ENCODE measurements at places on chromosomes 4 and X.

DNA sequence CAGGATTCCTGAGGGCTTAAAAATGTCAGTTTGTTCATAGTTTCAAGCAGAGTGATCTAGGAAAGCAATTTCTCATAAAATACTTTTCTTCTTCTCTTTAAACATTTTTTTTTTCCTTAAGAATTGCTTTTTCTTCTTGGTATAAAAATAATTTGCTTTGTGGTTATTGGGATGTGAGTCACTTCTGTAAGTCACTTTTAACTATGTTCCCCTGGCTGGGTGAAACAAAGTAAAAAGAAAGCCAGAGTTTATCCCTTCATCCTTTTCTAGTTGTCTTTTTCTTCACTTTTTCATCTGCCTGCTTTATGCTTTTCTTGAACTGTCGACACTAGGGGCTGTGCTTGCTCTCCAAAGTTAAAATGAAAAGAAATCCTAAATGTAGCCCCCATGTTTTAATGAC, 33.5 kb downstream of the ARSJ start:
- DNase-seq = no peak

GRCh38 chr4:25065932-25066590, 35.3 kb upstream of the LGI2 start:
- DNase-seq = no peak

GRCh38 chr4:101014417-101014816, 332.9 kb downstream of the PPP3CA start:
- DNase-seq = no peak

DNA sequence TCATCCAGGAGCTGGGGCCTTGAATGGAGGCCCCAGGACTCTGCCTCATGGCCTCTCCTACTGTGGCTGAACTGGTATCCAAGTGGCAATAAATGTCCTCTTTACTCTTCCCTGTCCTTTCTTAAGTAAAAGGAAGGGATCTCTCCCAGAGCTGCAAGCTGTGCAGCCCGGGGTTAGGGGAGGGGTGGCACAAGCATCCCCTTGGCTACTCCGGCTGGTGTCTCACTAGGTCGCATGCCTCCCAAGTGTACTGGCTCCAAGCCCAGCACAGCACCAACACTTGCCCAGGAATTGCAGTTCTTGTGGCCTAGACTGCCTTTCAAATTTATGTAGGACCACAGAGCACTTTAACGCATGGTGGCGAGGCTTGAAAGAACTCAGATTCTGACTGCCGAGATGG, 44.7 kb upstream of the MED14 start:
- no peak for DNase-seq

GRCh38 chr4:182835006-182835740, 82.0 kb downstream of the DCTD start:
- no peak for DNase-seq

- no peak for DNase-seq
Observed at GRCh38 chr4:19614171-19614570, 637.5 kb upstream of the SLIT2 start.

- no peak for DNase-seq
Observed at GRCh38 chr4:94934864-94935263, 177.1 kb downstream of the BMPR1B start.

DNA sequence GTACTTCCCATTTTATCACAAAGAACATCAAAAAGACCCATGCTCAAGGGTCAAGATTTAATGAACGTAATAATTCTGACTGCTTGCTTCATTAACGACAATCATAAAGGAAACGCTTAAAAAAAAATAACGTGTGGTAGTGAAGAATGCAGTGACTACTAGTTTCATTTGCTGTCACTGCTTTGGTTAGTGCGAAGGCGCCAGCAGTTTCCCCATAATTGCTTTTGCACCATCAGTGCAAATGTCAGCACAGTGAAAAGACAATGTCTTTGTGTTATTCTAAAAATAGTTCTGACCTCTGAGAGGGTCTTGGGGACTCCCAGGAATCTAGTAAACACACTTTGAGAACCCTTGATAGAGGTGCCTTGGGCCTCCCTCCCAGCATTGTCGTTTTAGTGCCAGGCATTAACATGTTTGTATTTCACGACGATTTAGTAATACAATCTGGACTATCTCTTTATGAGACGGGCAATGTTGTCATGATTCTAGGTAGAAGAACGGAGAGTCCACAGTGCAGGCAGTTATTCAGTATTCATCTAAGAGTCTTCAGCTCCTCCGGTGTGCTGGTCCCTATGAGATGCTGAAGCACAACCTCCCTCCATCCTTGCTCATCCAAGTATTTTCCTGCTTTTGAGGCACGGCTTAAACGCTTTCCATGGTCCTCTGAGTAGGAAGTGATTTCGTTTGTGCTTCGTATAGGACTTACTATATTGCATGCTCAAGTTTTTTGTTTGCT, 71.0 kb downstream of the AFF1 start:
- peak; percentile 29 for DNase-seq

DNA sequence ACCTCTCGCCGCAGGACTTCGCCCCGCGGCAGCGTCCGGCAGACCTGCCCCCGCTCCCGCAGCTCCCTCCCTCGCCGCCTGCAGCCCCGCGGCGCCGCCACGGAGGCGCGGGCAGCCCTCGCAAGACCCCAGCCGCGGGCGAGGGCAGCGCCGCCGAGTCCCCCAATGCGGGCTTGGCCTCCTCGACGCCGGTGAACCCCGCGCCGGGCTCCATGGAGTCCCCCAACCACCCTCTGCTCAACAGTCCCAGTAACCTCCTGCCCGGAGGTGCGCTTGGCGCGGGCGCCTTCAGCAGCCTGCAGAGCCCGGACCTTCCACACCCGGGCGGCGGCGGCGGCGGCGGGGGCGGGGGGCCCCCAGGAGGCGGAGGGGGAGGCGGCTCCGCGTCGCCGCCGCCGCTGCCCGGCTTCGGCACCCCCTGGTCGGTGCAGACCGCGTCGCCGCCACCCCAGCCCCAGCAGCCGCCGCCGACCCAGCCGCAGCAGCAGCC, 1.2 kb downstream of the CPEB2 start:
- peak; percentile 38 for DNase-seq

- no peak for DNase-seq
Observed at GRCh38 chr4:41750121-41750625, 1.6 kb upstream of the PHOX2B start.

- no peak for DNase-seq
Observed at GRCh38 chr4:15250021-15250441, 177.8 kb upstream of the C1QTNF7 start.

- DNase-seq = no peak
Observed at GRCh38 chr4:83708500-83709175, 172.7 kb downstream of the GPAT3 start.

GRCh38 chr4:165096776-165097175, 15.9 kb downstream of the TMEM192 start:
- no peak for DNase-seq

- no peak for DNase-seq
Observed at GRCh38 chr4:104795264-104795939, 300.7 kb upstream of the CXXC4 start.

DNA sequence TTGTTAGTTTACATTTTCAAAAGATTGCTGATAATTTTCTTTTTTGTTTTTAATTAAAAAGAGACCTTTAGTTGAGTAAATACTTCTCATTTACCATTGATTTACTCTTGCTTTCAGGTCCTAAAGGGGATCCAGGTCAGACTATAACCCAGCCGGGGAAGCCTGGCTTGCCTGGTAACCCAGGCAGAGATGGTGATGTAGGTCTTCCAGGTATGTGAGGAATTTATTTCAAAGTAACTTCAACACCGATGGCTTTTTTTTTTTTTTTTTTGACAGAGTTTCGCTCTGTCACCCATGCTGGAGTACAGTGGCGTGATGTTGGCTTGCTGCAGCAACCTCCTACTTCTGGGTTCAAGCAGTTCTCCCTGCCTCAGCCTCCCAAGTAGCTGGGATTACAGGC, 135.1 kb downstream of the IRS4 start:
- no peak for DNase-seq

- DNase-seq = no peak
Observed at GRCh38 chr4:158782551-158783360, 13.9 kb downstream of the FNIP2 start.

DNA sequence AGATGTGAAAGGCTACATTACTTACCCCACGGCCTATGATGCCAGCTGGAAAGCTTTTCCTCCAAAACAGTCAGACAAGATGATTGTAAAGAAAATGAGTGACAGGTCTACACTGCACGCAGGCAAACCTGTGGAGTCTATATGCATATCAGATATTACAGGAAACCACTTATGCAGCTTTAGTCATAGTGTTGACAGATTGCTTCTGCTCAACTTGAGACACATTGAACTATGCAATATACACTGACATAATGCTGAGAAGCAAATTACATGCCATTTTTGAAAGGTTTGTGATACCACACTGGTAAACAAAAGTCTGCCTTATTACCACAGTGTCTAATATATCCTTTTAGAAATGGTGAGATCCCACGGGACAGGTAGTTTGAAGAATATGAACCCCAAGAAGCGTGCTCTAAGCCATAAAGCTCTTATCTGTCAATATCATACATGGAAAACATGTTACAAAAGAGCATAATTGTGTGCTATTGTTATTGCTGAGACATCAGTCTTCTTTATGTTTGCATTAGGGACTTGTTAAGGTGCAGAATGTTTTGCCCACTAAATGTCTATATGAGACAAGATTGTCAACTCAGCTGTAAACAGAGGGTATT, 1835.8 kb upstream of the TENM3 start:
- no peak for DNase-seq

GRCh38 chr4:152458801-152459302, 77.0 kb downstream of the FBXW7 start:
- no peak for DNase-seq

DNA sequence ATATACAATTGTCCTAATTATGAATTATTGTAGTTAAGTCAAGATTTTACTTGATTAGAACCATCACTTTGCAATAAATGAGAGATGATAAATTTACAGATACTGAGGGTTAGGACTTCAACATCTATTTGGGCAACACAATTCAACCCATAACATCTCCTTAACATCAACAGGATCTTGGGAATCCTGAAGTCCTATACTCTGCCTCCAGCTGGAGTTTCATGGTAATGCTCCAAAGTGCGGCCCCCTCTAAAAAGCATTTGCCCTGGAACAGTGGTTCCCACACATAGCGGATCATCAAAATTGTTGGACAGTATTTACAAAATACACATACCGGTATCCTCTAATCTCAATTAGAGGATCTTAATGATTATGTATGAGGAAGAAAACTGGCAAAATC, 618.6 kb downstream of the CENPC start:
- DNase-seq = no peak
